Left ventricle myocardium inferior (tissue), 1 donor: ENCODE measurements at places on chromosomes 4 and X. TPM values are rescaled to one million over a fixed set of nuclear protein-coding genes. Genes with fewer than 3 reads are reported as not detected.

DNA sequence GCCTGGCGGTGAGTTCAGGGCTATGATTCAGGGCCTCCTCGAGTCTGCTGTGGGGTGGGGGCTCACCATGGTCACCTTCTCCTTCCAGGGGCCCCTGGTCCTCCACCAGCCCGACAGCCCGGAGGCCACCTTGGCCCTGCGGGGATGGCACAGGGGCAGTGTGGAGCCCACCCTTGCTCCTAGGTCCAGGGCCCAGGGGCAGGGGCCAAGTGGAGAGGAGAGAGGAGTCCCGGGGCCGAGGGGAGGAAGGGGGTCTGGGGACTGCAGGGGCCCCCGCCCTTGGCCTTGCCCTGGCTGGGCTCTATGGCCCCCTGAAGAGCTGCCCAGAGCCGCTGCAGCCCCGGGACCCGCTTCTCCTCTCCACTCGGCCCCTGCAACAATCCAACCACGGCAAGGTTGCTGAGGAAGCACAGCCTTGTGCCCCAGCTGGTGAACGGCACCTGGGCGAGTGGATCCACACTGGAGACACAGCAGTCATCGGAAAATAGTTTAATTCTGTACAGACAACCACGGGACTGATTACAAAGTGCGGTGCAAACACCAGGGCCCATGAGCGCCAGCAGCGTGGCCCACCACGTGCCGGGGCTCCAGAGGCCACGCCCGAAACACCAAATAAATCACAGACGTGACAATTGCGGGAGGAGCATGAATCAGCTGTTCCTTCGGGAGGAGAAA is 23.0 kb upstream of the CPLX1 start:
- H3K4me1 ChIP-seq: no peaks in the 10 kb centered on the region
- no peak overlapping the region for H3K4me3 ChIP-seq
- no peaks in the 10 kb centered on the region for H3K27me3 ChIP-seq

DNA sequence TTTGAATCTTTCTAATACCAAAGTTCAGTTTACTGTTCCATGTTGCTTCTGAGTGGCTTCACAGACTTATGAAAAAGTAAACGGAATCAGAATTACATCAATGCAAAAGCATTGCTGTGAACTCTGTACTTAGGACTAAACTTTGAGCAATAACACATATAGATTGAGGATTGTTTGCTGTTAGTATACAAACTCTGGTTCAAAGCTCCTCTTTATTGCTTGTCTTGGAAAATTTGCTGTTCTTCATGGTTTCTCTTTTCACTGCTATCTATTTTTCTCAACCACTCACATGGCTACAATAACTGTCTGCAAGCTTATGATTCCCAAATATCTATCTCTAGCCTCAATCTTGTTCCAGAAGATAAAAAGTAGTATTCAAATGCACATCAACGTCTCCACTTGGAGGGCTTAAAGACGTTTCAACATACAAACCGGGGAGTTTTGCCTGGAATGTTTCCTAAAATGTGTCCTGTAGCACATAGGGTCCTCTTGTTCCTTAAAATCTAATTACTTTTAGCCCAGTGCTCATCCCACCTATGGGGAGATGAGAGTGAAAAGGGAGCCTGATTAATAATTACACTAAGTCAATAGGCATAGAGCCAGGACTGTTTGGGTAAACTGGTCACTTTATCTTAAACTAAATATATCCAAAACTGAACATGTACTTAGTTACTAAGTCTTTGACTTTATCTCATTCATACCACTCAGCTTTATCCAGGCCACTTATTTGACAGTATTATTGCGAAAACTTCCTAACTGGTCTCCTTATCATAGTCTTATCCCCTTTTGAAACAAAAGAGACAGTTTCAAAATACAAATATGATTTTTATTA is 3.6 kb upstream of the AFP start:
- H3K27me3 ChIP-seq: no peaks in the 10 kb centered on the region
- DNase-seq: no peak
- no peak overlapping the region for H3K27ac ChIP-seq
- no peak overlapping the region for H3K4me3 ChIP-seq

- H3K27ac ChIP-seq: no peak overlapping the region
- H3K27me3 ChIP-seq: no peaks in the 10 kb centered on the region
- H3K4me1 ChIP-seq: no peaks in the 10 kb centered on the region
- no peak for DNase-seq
- H3K36me3 ChIP-seq: no peaks in the 10 kb centered on the region
Observed at GRCh38 chrX:43633757-43634156, 22.3 kb upstream of the MAOA start.

DNA sequence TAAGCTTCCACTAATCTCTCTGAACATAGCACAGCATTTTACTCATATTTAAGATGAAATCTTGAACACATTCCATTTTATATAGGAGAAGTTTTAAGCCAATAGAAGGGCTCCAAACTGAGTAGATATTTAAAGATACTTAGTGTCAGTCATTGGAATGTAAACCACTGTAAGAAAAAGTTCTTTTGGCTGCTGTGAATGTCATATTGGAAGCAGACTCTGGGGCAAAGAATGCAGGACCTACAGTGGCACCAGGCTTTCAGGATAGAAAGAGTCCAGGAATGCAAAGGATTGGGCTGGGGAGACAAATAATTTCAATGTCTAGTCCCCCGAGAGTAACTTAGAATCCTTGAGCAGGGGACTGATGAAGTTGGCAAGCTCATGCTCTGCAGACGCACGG is 1047.7 kb downstream of the STIM2 start:
- H3K27ac ChIP-seq: peak overlapping the region; percentile 5
- H3K27me3 ChIP-seq: no peaks in the 10 kb centered on the region
- H3K36me3 ChIP-seq: no peaks in the 10 kb centered on the region
- DNase-seq: no peak
- H3K4me3 ChIP-seq: no peak overlapping the region

- no peak overlapping the region for H3K27ac ChIP-seq
- no peak for DNase-seq
- H3K36me3 ChIP-seq: no peaks in the 10 kb centered on the region
- H3K27me3 ChIP-seq: no peaks in the 10 kb centered on the region
Observed at GRCh38 chrX:17081511-17081910, 135.1 kb downstream of the REPS2 start.

GRCh38 chr4:4859325-4859798 is at the start of gene MSX1:
TSS of gene MSX1 (plus strand) at chr4:4859665. CDS start at chr4:4859900, 235 bp downstream.
- peak within 1 kb of the TSS; percentile 88 for H3K27ac ChIP-seq
- peaks cover 15% of the 10 kb centered on the region for H3K36me3 ChIP-seq
- peaks cover 99% of the 10 kb centered on the region for H3K27me3 ChIP-seq
- peaks cover 76% of the 10 kb centered on the region for H3K4me1 ChIP-seq

GRCh38 chr4:105620640-105621323 is 68.4 kb downstream of the ARHGEF38 start:
- H3K36me3 ChIP-seq: no peaks in the 10 kb centered on the region
- H3K27me3 ChIP-seq: no peaks in the 10 kb centered on the region
- no peak overlapping the region for H3K27ac ChIP-seq
- no peak for DNase-seq
- peaks cover 58% of the 10 kb centered on the region for H3K4me1 ChIP-seq

DNA sequence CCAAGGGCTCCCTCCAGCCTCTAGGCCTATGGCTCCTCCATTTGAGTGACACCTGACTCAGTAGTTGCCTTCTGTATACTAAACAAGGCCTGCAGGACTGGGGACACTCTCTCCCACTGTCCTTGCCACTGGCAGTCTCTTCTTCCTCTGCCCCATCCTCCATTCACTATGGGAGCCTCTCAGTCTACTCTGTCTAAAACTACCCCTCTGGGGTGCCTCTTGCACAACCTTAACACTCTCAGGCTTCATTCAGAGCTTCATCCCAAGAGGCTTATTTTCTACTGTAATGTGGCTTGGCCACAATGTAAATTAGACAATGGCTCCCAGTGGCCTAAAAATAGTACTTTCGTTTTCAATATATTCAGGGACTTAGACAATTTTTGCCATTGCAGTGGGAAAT is 133.0 kb downstream of the ZC4H2 start:
- H3K4me3 ChIP-seq: no peak overlapping the region
- no peak for DNase-seq

GRCh38 chrX:121307449-121307848 is 260.0 kb downstream of the GLUD2 start:
- H3K4me1 ChIP-seq: no peaks in the 10 kb centered on the region
- no peaks in the 10 kb centered on the region for H3K36me3 ChIP-seq
- H3K27ac ChIP-seq: no peak overlapping the region

DNA sequence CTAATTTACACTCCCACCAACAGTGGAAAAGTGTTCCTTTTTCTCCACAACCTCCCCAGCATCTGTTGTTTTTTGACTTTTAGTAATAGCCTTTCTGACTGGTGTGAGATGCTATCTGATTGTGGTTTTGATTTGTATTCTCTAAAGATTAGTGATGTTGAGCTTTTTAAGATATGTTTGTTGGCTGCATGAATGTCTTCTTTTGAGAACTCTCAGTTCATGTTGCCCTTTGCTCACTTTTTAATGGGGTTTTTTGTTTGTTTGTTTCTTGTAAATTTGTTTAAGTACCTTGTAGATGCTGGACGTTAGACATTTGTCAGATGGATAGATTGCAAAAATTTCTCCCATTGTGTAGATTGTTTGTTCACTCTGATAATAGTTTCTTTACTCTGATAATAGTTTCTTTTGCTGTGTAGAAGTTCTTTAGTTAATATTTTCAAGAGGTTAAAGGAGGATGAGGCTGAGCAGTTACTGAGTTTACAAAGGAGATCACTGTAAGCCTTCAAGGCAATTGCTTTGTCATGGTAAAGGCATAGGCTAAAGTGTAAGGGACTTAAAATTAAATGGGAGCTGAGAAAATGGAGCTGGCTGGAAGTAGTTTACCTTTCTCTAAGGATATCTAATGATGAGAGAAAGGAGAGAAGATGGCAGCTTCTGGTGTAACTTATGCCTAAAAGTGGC is 323.4 kb downstream of the PCDH7 start:
- no peaks in the 10 kb centered on the region for H3K36me3 ChIP-seq
- H3K4me1 ChIP-seq: peaks cover 11% of the 10 kb centered on the region

DNA sequence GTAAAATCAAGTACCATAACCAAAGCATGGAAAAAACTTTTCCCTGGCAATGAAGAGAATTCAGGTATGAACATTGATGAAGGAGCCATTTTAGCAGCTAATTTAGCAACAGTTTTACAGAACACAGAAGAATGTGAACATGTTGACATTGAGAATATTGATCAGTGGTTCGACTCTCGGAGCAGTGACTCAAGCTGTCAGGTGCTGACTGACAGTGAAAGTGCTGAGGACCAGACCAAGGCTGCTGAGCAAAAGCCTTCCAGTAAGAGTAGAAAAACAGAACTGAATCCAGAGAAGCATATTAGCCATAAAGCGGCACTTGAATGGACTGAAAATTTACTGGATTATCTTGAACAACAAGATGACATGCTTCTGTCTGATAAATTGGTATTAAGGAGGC is 2.8 kb downstream of the TIGD2 start:
- no peak overlapping the region for H3K27ac ChIP-seq
- no peaks in the 10 kb centered on the region for H3K27me3 ChIP-seq
- H3K4me1 ChIP-seq: peaks cover 27% of the 10 kb centered on the region
- H3K4me3 ChIP-seq: no peak overlapping the region

DNA sequence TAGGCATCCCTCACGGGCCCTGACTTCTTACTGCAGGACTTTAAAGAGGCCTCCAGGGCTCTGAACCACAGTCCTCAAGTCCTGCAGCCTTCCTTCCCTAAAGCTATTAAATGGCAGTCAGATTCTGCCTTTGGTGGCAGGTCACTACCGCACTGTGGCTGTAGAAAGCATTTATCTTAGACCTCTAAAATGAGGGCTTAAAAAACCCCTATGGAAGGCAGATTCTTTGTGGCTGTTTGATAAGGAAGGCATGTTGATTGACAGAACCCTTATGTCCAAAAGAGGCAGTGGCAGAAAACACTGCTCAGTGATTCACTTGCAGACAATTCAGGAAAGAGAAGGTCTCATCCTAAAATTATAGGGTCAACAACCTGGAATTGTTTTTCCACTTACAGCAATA is 79.2 kb downstream of the FBXL5 start:
- H3K27me3 ChIP-seq: no peaks in the 10 kb centered on the region
- no peak overlapping the region for H3K27ac ChIP-seq
- DNase-seq: no peak
- H3K36me3 ChIP-seq: peaks cover 14% of the 10 kb centered on the region
- peaks cover 6% of the 10 kb centered on the region for H3K4me1 ChIP-seq

GRCh38 chr4:136183513-136183912 is 1348.8 kb downstream of the PCDH18 start:
- no peaks in the 10 kb centered on the region for H3K4me1 ChIP-seq
- H3K27me3 ChIP-seq: no peaks in the 10 kb centered on the region
- H3K27ac ChIP-seq: no peak overlapping the region

RHOH gene
- total RNA-seq: 0.41 TPM

CFAP47 gene
- total RNA-seq: not detected

SPANXN3 gene
- not detected for total RNA-seq

JCHAIN gene
- 6.9 TPM for total RNA-seq

PCDH11X gene
- total RNA-seq: 0.08 TPM

TMEM154 gene
- 1.4 TPM for total RNA-seq

CT45A10 gene
- total RNA-seq: not detected
